CD4-positive, alpha-beta T cell treated with Interferon gamma for 1 hour (primary cell): ENCODE measurements at places on chromosomes 4 and X.

DNA sequence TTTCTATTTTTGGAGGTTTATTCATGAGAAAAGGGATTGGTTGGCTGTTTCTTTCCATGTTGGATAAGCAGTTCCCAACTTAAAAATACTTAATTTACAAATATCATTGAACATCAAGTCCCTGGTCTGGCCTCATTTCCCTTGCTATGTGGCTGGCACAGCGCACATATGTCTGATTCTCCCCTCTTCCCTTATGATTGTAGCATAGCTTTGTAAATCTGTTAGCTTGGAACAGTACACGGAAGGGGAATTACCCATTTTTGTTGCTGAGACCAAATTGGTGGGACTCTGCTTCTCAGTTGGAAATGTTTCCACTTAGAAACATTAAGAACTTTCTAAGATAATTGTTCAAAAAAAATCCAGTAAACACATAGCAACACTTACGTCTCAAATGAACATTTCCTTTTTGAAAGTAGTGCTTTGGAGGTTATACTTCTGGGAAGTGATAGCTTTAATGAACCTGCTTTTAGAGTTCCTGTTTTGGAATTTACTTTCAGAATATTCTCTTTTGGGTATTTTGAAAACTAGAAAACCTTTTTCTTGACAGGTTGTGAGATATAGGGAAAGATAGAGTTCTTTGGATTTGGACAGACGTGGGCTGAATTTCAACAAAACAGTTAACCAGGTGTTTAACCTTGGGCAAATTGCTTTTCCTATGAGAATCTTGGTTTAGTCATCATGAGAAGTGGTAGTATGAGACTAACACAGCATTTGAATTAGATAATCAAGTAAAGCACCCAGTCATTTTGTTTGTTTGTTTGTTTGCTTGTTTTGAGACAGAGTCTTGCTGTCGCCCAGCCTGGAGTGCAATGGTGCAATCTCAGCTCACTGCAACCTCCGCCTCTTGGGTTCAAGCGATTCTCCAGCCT, 47.3 kb downstream of the STIM2 start:
- DNase-seq, result no peak

GRCh38 chrX:120264341-120264740, 13.7 kb downstream of the ZBTB33 start:
- no peak for DNase-seq

GRCh38 chrX:71236836-71237235, 13.8 kb downstream of the GJB1 start:
- DNase-seq, result no peak

- no peak for DNase-seq
Measured at GRCh38 chr4:150259861-150260567, 181.8 kb downstream of the DCLK2 start.

DNA sequence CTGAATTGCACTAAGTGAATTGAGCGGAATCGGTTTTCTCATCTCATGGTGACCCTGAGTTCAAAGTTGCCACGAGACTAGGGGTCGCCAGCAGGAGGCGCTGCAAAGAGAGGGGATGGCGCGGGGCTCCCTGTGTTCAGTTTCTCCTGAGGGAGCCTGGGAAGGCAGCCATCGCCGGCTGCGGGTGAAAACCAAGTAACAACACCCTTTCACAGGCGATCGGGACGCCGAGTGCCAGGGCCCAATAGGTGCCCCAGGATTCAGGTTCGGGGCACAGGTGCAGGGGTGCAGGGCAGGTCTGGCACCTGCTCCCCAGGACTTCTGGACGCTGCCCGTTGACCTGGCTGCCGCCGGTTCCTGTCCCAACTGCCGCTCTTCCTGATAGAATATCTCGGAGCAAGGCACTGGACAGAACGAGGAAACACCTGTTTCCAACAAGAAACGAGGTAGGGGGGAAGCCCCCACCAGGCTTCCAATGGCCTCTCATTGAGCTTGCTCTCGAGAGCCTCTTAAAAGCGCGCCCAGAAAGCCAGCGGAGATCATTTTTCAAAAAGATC, 1.1 kb upstream of the FGF16 start:
- no peak for DNase-seq

GRCh38 chrX:148643460-148643859, 143.0 kb downstream of the AFF2 start:
- no peak for DNase-seq

DNA sequence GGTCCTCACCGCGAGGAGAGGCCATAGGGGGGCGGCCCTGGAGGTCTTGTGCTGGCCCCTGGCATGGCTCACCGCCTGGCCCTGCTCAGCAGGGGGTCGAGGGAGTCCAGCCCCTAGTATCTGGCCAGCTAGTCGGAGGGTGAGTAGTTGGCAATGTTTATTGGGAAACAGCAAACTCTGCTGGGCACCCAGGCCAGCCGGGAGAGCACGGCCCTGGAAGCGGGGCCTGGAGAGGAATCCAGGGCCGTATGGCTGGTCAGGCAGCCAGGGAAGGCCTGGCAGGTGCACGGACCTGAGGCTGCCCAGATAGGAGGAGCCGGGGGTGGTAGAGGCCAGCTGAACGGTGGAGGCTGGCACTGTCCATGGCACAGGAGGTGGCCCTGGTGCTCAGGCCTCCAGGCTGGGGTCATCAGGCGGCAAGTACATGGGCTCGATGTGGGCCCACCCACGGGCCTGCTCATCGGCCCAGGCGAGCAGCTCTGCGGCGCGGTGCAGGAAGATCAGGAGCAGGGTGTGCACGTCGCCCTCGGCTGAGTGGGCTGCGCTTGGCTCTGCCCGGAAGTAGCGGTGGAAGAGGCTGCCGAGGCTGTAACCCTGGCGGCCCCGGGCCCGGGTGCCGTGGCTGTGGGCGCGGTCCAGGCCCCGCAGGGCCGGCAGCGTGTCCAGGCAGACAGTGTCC, 1.4 kb downstream of the TREX2 start:
- no peak for DNase-seq

DNA sequence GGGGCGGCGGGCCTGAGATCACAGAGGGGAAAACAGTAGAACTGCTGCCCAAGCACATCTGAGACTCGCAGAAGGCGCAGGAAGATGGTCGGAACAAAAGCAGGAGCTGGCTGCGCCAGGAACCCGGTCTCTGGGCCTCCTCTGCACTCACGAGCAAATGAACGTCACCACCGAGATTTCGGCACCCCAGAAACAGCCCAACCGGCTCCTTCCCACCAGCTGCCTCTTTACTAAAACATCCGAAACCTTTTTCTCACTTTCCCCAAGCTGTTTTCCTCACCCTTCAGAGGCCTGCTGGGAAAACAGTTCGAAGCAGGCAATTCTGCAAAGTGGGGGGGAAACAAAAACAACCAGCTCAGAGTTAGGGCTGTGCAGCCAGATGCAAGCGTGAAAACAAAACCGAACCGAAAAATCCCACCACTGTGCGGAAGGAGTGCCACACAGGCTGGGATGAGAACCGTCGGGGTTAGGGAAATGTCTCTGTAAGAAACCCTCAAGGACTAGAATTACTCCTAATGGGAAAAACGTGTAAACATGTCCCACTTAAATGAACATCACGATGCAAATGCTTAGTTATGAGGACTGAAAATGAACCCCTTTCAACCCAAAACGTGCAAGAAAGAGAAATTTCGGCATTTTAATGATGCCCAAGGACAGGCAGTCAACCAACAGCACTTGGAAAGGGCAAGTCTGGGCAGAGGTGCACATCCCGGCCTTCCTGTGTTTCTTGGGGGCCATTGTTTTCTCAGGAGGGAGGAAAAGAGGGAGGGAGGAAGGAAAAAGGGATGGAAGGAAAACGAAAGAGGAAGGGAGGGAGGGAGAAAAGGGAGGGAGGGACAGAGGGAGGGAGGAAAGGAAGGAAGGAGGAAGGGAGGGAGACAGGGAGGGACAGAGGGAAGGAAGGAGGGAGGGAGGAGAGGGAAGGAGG, 15.8 kb downstream of the DHRSX start:
- no peak for DNase-seq

DNA sequence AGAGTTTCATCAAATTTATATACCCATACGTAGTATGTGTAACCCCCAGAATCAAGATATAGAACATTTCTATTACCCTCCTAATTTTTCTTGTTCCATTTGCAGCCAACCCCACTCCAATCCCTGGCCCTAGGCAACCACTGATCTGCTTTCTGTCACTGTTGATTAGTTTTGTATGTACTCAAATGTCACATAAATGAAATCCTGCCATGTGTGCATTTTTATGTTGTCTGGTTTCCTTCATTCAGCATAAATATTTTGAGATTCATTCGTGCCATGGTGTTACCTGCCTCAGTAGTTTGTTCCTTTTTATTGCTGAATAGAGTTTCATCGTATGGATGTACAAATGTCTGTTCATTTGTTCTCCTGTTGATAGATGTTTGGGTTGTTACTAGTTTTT, 126.3 kb downstream of the MID1IP1 start:
- no peak for DNase-seq

DNA sequence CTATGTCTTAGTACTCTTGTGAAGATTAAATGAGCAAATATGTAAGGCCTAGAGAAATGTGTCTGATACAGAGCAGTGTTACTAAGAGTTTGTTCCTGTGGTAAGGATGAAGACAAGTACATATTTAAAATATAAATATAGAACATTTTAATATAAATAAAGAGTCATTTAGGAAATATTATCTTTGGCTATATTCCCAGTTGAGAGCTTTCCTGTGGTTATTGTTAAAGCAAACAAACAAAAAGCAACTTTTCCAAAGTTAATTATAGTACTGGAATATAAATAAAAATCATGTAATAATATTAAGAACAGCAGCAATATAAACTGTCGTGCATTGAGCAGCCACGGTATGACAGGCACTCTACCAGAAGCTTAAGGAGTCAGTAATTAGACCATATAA, 472.5 kb downstream of the INPP4B start:
- no peak for DNase-seq

DNA sequence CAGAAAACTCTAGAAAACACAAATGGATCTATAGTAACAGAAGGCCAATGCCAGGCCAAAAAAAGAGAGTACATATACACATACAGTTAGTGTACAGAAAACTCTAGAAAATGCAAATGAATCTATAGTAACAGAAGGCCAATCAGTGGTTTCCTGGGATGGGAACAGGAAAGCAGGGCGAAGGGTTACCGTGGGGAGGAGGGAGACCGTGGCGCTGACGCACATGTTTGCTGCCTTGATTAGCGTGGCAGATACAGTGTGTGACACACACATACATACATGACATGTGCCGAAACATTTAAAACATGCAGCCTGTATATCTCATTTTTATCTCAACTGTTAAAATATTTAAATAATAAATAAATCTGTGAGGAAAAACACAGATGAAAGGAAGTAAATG, 14.7 kb downstream of the GAK start:
- no peak for DNase-seq

GRCh38 chr4:183097231-183098018, 1.6 kb upstream of the WWC2 start:
- peak; percentile 17 for DNase-seq

- no peak for DNase-seq
Measured at GRCh38 chrX:44068043-44068442, 94.9 kb upstream of the NDP start.

- no peak for DNase-seq
Measured at GRCh38 chr4:38993683-38994082, 38.5 kb downstream of the TMEM156 start.

DNA sequence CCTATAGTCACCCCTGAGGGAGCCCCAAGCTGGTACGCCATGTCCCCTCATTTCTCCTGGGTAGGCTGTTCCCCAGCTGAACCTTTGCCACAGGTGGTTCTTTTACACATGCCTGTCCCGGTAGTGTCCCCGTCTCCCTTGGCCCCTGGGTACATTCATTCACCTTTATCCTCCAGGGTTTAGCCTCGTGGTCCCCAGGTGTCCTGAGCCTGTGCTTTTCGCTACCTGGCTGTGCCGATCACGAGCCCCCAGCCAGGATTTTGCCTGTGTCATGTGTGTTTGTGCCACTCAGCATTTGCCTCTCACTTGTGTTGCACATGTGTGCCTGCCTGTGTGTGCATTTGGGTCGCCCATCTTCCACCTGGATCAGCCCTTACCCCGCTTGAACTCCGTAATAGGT, 57.6 kb downstream of the GPR143 start:
- DNase-seq, result no peak
